Hepatocyte (in vitro differentiated cells): ENCODE measurements at places on chromosomes 5 and 9.

DNA sequence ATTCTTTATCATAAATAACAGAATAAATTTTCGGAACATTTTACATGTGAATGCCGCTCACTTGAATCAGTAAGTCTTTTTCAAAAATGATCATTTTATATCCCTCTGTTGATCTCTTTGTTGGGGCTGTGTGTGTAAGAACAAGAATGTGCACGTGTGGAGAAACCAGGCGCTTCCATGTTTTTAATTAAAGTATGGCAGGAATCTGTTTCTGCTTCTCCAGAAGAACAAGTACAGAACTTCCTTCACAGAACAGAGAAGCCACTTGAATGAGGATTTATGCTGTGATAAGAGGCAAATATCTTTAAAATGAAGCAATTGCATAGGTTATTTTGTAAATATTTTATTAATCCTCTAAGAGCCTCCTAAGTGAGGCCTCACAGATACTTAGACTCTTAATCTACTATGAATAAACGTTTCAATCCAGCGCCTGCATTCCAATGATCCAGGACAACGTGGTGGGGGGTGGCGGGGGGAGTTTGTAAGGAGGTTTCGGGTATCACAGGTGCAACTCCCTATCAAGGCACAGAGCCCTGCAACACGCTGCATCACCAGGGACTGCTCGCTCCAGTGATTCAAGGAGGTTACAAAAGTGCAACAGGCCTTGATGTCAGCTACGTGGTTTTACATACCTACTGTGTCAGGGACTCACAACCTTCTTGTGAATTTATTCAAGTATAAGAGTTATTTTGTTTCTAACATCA is 409.2 kb downstream of the BNC2 start:
- no peaks in the 10 kb centered on the region for H3K36me3 ChIP-seq
- H3K27me3 ChIP-seq: no peaks in the 10 kb centered on the region
- peaks cover 6% of the 10 kb centered on the region for H3K4me1 ChIP-seq
- H3K27ac ChIP-seq: peak overlapping the region; percentile 26

DNA sequence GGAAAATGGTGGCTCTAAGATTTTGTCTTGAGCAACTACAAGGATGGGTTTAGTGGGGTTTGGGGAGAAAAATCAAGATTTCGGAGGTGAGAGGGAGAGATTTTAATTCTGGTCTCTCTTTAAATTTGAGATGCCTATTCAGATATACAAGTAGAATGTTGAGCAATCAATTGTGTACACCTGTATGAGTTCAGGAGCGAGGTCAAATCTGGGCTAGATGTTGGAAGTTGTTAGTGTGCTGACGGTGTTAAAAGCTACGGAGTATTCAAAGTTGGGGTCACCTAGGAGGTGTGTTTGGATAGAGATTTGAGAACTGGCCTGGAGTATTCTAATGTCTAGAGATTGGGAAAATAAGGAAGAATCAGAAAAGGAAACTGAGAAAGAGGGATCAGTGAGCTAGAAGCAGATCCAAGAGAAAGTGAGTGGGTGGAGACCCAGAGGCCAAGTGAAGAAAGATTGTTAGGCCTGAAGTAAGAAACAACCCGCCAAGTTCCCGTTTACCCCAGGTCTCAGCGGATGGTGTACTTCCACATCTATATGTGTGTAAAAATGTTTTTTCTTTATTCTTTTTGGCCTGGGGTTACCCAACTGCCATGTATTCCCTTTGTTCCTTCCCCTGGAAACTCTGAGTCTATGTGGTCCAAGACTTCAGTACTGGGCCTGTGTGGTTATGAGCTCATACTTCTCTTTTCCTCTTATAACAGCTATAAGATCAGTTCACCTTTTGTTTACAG is 11.9 kb upstream of the ARHGAP26 start:
- H3K4me1 ChIP-seq: no peaks in the 10 kb centered on the region
- no peaks in the 10 kb centered on the region for H3K36me3 ChIP-seq
- no peaks in the 10 kb centered on the region for H3K27me3 ChIP-seq
- DNase-seq: no peak

DNA sequence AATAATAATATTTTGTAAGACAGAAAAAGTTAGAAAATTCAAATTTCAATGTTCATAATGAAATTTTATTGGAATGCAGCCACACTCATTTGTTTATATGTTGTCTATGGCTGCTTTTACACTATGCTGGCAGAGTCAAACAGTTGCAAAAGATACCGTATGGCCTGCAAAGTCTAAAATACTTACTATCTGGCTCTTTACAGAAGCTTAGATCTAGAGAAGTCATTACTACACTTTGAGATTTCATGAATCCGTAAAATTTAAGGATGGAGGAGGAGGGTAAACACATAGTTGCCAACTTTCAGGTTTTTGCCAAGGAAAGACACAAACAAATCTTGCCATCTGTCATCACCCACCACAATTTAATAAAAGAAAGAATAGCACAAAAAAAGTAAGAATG is 25.1 kb upstream of the PCSK1 start:
- no peak overlapping the region for H3K4me3 ChIP-seq
- DNase-seq: no peak
- H3K27ac ChIP-seq: no peak overlapping the region
- no peaks in the 10 kb centered on the region for H3K36me3 ChIP-seq
- H3K4me1 ChIP-seq: no peaks in the 10 kb centered on the region
- no peaks in the 10 kb centered on the region for H3K27me3 ChIP-seq

DNA sequence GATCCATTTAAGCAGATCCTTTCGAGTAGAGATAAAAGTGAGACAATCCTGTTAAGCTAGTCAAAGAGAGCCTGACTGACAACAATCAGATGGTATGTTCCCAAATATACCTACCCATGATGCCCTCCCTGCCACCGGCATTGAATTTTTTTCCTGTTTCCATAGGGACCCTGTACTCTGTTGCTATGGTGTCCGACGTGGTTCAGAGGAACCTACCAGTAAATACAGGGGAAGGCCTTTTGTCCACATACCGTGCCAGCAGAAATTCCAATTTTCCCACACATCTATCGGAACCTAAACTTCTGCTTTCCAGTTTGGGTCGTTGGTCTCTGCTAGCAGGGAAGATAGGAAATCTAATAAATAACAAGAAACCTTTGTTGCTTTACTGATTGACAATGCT is 64.7 kb downstream of the MEGF10 start:
- DNase-seq: no peak
- H3K27me3 ChIP-seq: no peaks in the 10 kb centered on the region
- H3K4me1 ChIP-seq: peaks cover 3% of the 10 kb centered on the region
- no peak overlapping the region for H3K27ac ChIP-seq

DNA sequence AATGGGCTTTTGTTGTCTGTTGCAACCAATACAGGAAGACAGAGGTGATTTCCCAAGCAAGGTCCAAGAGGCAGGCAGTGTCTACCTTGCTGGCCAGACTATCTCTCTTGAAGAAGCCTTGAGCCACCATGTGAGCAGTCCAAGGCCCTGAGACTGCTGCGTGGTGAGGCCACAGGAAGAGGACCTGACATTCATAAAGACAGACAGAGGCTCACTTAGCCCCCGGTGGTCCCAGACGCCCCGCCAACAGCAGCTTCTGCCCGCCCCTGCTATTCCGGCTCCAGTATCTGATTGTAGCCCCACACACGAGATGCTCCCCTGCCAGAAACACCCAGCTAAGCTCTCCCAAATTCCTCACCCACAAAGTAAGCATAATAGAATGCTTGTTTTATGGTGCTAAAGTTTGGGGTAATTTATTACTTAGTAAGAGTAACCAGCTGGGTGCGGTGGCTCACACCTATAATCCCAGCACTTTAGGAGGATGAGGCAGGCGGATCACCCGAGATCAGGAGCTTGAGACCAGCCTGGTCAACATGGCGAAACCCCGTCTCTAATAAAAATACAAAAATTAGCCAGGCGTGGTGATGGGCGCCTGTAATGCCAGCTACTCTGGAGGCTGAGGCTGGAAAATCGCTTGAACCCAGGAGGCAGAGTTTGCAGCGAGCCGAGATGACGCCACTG is 22.8 kb upstream of the FUBP3 start:
- no peaks in the 10 kb centered on the region for H3K4me1 ChIP-seq
- H3K36me3 ChIP-seq: no peaks in the 10 kb centered on the region
- H3K27me3 ChIP-seq: no peaks in the 10 kb centered on the region
- no peak overlapping the region for H3K4me3 ChIP-seq

DNA sequence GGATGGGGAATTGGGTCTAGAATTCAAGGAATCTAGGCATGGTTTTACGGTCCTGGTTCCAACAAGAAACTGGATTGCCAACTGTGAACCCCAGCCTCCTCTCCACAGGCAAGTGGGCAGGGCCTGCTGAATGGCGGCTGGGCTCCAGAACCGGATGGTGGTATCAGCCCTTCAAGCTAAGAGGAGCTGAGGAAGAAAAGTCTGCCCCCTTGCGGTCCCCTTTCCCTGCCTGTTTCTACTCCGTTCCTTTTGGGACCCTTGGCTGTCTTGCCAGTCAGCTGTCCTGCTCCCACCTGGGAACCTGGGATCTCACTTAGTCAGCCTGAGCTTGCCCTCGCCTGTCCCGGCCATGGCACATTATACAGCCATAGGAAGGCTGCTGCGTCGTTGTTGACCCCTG is 234.4 kb upstream of the DAPK1 start:
- no peak overlapping the region for H3K4me3 ChIP-seq
- H3K36me3 ChIP-seq: no peaks in the 10 kb centered on the region
- H3K27me3 ChIP-seq: peaks cover 2% of the 10 kb centered on the region
- H3K27ac ChIP-seq: no peak overlapping the region
- no peaks in the 10 kb centered on the region for H3K4me1 ChIP-seq
- DNase-seq: no peak

- DNase-seq: no peak
- H3K4me3 ChIP-seq: no peak overlapping the region
- H3K27me3 ChIP-seq: peaks cover 8% of the 10 kb centered on the region
Observed at GRCh38 chr9:126504977-126505455, 108.7 kb upstream of the LMX1B start.

- H3K4me3 ChIP-seq: no peak overlapping the region
- DNase-seq: no peak
- no peaks in the 10 kb centered on the region for H3K36me3 ChIP-seq
Observed at GRCh38 chr5:9582406-9582805, 36.5 kb upstream of the SEMA5A start.

DNA sequence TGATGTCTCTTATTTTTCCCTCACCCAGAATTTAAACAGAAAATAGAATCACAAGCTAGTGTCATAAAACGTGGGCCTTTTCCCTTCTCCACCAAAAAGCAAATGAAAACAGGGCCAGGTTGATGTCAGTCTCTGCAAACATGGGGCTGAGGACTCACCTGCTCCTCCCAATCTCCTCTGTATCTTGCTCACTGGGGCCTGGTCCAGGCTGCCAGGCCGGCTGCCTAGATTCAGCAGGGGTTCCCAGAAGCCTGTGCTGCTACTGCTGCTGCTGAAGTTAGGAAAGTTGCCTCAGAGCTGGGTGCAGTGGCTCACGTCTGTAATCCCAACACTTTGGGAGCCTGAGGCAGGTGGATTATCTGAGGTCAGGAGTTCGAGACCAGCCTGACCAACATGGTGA is 84.3 kb downstream of the PCDH1 start:
- H3K4me3 ChIP-seq: no peak overlapping the region
- no peak overlapping the region for H3K27ac ChIP-seq
- no peaks in the 10 kb centered on the region for H3K4me1 ChIP-seq
- H3K36me3 ChIP-seq: no peaks in the 10 kb centered on the region

DNA sequence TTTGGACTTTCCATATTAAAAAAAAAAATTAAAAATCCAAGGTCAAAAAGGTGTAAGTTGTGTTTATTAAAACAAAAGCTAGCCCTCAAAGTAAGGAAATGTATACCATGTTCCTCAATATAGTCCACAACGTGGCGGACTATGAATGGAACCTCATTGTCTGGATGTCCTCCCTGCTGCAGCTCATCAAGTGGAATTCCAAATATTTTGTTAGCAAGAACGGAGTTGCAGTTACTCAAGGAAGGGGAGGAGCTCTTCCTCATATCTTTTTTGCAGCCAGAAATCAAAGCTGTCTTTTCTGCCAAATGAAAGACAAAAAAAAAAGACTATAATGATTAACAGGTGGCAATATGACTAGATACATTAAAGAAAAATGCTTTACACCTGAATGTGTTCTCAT is 14.0 kb downstream of the FAM13B start:
- H3K27ac ChIP-seq: no peak overlapping the region
- H3K4me3 ChIP-seq: no peak overlapping the region
- H3K36me3 ChIP-seq: no peaks in the 10 kb centered on the region
- DNase-seq: no peak

DNA sequence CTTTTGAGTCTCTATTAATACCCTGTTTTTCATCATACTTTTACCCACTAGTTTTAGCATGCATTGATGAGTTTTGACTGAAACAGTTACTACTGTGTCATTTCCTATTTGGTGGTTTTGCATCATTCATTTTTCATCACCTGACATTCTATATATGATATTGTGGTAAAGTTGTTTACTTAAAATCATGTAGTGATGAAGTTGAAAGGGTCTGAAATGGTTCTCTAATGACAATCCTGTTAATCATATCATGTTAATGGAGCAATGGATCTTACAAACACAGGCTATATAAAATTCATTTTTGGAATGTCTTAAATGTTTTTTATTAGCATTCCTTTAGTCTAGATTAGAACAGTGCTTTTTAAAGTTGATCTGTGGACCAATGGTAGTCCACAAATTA is 84.1 kb downstream of the ERBIN start:
- no peak overlapping the region for H3K27ac ChIP-seq
- H3K4me3 ChIP-seq: no peak overlapping the region
- DNase-seq: no peak

DNA sequence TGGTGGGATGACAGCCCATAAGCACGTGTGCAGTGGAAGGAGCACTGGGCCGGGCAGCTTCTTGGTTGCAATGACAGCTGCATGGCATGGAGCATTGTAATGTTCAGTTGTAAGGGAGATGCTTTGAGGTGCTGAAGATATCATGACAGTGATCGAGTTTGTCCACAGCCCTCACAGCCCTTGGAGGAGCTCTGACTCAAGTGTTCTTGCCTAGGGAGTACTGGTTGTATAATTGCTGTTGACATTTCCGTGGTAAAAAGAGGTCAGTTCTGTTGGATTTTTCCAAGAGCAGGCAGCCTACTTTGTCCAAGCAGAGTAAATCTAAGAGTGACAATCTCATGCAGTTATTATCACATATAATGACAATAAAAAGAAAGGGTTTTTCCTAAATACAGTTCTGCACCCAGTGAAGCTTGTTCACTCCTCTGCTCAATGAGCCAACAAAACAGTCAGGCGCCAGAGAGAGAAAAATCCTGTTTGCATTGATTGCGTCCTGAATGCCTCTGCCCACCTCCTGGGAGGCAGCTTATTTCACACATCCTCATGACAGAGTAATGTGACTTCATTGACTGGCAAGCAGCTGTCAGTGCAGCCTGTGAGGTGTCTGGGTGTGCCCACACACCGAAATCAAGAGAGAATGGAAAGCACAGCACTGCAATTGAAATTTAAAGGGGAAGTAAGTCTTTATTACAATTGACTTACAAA is 248.0 kb downstream of the NTRK2 start:
- H3K4me1 ChIP-seq: peaks cover 5% of the 10 kb centered on the region
- H3K27ac ChIP-seq: no peak overlapping the region
- peaks cover 2% of the 10 kb centered on the region for H3K27me3 ChIP-seq
- no peak for DNase-seq
- no peaks in the 10 kb centered on the region for H3K36me3 ChIP-seq

- no peaks in the 10 kb centered on the region for H3K4me1 ChIP-seq
- H3K4me3 ChIP-seq: no peak overlapping the region
- DNase-seq: no peak
- H3K27ac ChIP-seq: no peak overlapping the region
Observed at GRCh38 chr9:136259517-136259813, 13.9 kb upstream of the QSOX2 start.

- DNase-seq: peak; percentile 78
Observed at GRCh38 chr9:122374885-122375420, 4.1 kb downstream of the PTGS1 start.

- no peak overlapping the region for H3K4me3 ChIP-seq
- no peaks in the 10 kb centered on the region for H3K4me1 ChIP-seq
- H3K27ac ChIP-seq: no peak overlapping the region
Observed at GRCh38 chr9:96014078-96014477, 138.6 kb downstream of the ERCC6L2 start.
